ENCODE measurements at places on chromosomes 2 and 18.
A peak's percentile ranks its signal among the peaks of the same experiment; 100 is the strongest.

GRCh38 chr2:187500585-187501359, 52.7 kb upstream of the CALCRL start:
- peak; percentile 9 for DNase-seq

GRCh38 chr2:141728886-141729285, 401.9 kb downstream of the LRP1B start:
- DNase-seq: no peak

DNA sequence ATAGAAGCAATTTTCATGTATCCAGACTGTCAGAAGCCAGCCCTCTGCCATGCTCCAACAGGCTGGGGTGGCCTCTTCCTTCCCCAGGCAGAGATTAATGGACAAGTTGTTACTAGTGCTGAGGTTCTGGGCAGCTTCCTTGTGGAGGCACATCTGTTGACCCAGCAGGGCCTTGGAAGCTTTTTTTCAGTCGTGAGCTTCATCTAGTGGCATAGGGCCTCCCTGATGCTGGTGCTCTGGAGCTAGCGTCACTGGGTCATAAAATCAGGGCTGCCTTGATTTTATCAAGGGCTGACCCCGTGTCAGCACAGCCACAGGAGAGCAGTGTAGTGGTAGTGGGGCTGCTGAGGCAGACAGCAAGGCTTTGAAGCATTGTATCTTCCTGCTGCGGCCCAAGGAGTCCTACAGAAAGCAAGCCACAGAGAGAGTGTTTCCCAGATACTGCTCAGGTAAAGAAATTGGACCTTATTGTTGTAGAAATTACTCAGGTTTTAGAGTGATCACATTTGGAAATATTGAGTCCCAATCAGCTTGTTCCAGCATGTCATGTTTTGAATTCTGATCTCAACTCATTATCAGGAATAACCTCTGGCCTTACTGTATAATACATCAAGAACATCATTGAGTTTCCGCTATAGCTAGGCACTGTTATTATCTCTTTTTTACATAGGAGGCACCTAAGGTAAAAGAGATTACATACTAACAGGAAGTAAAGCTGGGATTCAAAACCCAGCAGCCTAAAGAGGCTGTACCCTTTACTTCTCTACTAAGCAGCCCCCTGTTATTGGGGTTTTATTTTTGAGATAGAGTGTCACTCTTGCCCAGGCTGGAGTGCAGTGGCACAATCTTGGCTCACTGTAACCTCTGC, 92.3 kb upstream of the ALPP start:
- DNase-seq: no peak

DNA sequence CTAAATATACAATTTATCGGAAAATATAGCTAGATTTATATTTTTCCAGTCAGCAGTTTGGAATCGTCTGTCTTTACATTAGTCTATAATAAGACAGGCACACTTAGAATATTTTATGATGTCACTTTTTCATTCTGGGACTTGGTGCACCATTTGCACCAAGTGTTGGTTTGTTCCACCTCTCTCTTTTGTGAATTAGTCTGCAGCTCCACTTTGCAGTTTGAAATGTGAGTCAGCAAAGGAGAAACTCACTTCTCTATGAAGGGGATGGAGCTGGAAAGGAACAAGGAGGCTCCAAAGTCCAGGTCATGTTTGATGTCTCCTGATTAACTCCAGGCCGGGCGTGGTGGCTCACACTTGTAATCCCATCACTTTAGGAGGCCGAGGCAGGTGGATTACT, 63.8 kb upstream of the RTN4 start:
- DNase-seq: no peak

DNA sequence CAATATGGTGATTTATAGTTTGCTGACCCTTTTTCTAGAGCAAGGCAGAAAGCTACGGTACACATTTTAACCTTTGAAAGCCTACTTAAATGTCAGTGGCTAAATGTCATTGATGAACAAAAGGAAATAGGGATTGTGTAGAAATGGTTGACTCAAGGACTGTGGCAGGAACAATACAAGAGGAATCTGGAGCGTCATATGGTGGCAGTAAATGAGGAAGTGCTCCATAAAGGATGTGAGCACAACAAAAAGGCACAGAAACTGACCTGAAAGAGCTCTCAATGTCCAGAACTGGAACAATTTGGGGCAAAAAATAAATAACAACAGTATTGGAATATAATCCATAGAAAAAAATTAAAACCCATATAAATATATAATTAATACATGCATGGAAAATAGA, 443.9 kb upstream of the VRK2 start:
- no peak for DNase-seq

GRCh38 chr18:33717339-33717738, 139.3 kb downstream of the ASXL3 start:
- DNase-seq: no peak

DNA sequence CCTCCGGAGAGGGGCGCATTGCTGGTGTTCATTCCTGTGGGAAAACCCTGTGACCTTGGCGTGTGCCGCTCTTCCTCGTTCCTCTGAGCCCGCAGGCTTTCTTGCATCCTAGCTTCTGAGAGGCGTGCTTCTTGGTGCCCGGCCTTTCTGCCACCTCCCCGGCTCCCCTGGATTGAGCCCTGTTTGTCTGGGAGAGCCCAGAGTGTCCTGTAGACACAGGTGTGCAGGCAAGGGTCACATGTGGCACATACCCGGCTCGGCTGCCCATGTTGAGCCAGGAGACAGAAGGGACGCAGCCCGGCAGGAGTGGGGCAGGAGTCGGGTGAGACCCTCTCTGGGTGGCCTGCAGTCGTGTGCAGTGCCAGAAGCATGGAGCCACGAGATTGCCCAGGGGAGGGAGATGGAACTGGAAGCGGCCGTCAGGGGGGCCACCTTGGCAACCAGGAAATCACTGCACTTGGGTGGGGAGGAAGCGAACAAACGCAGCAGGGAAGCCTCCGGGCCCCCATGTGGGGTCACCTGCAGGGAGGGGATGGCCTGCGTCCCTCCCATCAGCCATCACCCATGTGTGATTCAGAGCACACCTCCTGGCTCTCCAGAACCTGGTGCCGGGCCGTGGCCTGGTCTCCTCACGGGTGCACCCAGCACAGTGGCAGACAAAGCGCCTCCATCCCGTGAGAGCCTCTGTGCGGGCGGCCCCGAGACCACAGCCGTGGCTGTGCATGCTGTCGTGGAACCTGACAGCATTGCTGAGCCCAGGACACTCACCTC, 92.9 kb downstream of the SH3BP4 start:
- DNase-seq: no peak

DNA sequence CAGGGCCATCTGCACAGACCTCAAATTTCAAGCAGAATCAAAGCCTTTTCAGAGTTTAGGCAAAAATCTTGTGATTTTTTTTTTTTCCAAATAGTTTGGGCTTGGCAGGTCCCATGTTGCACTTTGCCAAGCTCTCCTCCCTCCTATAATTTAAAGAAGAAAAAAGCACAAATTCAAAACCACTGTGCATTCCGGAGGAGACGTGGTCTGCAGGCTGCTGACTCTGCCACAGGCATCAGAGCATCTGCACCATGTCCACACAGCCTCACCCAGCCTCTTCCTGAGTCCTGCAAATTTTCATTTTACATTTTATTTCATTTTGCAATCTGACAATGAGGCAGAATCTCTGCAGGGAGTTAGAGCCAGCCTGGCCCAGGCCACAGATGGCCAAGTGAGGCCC, 15.7 kb upstream of the GPC1 start:
- no peak for DNase-seq

GRCh38 chr2:120354935-120355779, 9.2 kb downstream of the INHBB start:
- no peak for DNase-seq

- no peak for DNase-seq
Observed at GRCh38 chr2:62208758-62209114, 12.8 kb downstream of the B3GNT2 start.

DNA sequence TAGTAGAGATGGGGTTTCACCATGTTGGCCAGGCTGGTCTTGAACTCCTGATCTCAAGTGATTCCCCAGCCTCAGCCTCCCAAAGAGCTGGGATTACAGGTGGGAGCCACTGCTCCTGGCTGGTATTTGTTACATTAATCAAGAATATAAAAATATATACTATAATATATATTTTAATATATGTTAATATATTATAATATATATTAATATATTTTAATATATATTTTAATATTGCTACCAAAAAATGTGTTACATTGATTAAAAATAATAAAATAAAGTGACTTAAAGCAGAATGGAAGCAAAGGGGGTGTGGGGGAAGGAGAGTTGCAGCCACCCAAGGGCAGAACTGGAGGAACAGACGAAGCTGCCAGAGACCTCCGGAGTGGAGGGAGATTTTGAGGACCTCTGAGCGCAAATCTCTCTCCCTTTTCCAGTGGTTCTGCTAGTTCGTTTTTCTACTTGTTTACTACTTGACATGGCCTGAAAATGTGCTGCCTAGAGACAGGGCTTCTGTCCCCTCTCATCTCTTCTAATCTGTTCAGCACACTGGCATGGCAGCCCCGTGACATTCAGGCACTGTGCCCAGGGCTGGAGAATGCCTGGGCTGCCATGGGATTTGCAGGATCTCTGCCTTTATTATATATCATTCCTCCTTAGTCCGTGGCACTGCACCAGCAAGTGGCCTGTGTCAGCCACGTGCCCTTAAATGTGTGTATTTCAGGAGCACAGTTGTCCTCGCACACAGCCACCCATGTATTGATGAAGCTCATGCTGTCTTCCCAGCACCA, 47.9 kb upstream of the RAB12 start:
- no peak for DNase-seq

DNA sequence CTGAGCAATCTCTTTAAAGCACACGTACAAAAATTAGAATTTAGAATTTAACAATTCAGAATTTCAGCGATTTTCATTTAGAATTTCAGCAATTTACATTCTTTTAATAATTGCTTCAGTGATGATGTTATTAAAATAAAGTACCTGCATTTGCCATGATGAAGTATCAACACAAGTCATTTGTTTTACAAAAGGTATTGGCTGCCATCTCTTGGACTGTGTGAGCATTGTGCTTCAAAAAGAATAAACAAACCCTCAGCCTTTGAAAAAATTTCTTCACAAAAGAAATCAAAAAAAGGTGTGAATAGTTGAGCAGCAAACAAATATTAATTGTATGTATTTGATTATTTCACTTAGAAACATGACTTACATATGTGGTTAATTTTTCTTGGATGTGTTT, 27.1 kb upstream of the ZC3H15 start:
- peak; percentile 2 for DNase-seq

DNA sequence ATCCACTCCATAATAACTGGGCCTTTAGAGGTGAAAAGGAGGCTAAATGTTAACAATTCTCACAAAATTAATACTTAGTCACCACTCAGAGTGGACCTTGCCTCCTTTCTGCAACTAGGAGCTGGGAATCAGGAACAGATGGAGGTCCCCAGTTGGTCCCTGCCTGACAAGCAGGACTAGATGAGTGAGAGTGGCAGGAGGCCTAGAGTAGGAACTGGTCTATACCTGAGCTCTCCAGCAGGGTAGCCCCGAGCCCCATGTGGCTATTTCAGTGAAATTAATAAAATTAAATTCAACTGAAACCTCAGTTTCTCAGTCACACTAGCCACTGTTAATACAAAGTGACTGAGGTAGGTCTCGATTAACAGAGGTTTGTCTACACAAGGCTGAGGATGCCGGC, 150.5 kb downstream of the MYO5B start:
- no peak for DNase-seq

- no peak for DNase-seq
Observed at GRCh38 chr18:77547757-77548156, 298.1 kb downstream of the GALR1 start.

- peak; percentile 77 for DNase-seq
Observed at GRCh38 chr2:21256006-21256405, 132.2 kb downstream of the TDRD15 start.

GRCh38 chr2:64649013-64649484, 4.7 kb downstream of the SERTAD2 start:
- no peak for DNase-seq

- DNase-seq: no peak
Observed at GRCh38 chr2:227500301-227500630, 28.3 kb downstream of the AGFG1 start.

GRCh38 chr2:73373344-73373743, 12.3 kb upstream of the ALMS1 start:
- DNase-seq: no peak

DNA sequence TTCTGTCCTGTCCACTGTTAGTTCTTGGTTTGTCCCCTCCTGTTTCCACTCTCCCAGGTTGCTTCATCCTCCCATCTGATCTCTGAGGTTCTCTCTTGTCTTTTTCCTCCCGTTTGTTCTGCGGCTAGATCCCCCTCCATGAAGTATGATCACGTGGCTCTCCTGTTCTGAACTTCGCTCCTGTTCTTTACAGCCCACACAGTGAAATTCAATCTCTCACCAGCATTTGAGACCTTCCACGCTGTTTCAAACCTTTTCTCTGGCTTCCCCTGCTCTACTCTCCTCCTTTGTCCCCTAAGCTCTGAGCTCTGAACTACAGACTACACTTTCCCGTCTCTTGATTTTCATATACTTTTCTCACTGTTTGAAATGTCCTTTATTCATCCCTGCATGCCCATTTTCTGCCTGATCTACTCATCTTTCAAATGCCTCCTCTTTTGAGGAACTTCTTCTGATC, 83.5 kb downstream of the OSBPL6 start:
- DNase-seq: no peak

DNA sequence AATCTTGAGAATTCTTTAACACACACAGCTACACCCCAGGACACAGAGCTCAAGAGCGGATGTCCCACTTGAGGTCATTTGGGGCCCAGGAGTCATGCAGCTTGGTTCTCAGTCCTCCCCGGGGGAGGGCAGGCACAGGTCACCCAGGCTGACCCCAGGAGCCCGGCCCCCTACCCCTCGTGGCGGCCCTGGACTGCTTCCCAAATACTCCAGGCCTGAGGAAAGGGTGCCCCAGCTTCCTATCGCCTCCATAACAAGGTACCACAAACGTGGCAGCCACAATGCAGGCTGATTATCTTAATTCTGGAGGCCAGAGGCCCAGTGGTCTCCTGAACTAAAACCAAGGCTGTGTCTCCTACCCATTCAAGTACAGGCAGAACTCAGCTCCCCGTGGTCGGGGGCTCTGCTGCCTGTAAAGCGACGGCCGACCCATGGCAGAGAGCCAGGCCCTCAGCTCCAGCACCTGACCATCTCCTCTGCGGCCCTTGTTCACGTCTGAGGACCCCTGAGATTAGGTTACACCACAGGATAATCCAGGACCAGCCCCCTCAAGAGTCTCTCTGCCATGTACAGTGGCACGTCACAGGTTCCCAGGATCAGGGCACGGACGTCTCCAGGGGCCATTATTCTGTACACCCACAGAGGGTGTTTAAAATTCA, 10.5 kb downstream of the SLC66A2 start:
- DNase-seq: no peak

DNA sequence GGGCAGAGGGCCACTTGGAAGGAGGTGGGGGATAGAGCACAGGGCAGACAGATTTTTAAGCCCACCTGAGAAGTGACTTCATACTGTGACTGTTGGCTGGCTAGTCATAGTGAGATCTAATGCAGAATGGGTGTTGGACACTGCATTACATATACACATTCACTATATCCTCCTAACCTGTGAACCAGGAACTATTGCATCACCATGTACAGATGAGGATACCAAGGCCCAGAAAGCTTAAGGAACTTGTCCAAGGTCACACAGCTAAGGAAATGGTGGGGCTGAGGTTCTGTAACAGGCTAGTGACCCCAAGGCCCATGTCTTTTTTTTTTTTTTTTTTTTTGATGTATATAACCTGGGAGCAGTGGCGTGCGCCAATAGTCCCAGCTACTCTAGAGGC, 49.6 kb upstream of the SPRED2 start:
- no peak for DNase-seq
